ENCODE measurements at places on chromosomes 6 and 20.

DNA sequence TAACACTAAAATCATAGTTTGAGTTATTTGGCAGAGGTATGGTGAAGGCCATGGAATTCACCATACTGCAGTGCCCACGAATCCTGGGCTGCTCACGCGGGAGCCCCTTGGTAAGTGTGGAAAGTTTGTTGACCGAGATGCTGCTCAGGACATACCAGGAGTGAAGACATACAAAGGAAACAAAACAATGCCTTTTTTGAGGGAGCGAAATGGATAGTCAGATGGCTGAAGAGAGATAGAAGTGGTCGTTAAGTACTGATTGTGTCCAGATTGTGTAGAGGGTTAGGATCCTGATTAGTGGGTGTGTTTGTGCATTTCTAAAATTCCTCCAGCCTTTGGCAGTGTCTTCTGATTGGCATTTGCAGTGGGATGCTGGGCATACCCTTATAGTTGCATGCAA, 83.0 kb downstream of the SOBP start:
- no peak for DNase-seq

DNA sequence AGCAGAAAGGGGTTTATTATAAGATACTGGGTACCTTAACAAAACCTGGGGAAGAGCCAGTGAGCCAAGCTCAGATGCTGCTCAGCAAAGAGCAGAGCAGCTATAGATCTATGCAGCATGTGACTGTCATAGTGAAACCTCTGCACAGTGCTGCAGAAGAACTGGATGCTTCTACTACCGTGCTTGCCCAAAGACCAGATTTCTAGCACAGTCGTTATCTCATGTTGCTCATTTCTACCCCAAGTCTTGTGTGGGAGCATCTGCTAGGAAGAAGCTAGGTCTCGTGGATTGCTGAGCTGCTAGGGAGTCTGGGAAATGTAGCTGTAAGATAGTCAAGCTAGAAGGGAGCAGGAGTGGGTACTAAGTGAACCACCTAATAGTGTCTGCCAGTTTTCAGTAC, 31.7 kb upstream of the GNRH2 start:
- no peak for DNase-seq

DNA sequence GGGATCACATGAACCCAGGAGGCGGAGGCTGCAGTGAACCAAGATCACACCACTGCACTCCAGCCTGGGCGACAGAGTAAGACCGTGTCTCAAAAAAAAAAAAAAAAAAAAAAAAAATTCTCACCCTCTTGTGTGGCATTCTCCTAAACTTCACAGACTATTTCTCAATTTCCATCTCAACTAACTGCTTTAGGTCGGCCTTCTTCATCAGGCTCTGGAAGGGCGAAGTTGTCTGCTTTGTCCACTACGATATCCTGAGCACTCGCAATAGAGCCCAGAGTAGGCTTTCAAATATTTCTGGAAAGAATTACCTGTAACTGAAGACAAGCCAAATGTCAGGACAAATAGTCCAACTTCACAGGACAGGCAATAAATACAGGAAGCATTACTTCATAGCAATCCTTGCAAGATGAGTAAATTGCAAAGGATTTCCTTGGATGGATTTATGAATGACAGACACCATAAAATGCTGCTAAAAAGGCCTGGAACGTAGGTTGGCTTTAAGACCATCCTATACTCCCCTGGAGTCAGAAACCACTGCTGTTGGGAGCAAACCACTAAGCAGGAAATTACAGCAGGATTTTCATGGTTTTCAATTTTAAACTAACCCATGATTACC, 116.3 kb upstream of the SLC2A12 start:
- DNase-seq: no peak

DNA sequence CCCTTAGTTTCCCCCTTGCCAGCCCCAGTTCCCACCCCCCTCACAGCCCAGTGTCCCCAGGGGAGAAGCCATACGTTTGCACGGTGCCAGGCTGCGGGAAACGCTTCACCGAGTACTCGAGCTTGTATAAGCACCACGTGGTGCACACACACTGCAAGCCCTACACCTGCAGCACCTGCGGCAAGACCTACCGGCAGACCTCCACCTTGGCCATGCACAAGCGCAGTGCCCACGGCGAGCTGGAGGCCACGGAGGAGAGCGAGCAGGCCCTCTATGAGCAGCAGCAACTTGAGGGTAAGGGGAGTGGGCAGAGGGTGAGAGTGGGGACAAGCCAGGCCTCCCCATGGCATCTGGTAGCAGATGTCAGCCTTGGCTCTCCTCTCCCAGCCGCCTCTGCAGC, 5.1 kb upstream of the DEF6 start:
- no peak for DNase-seq

DNA sequence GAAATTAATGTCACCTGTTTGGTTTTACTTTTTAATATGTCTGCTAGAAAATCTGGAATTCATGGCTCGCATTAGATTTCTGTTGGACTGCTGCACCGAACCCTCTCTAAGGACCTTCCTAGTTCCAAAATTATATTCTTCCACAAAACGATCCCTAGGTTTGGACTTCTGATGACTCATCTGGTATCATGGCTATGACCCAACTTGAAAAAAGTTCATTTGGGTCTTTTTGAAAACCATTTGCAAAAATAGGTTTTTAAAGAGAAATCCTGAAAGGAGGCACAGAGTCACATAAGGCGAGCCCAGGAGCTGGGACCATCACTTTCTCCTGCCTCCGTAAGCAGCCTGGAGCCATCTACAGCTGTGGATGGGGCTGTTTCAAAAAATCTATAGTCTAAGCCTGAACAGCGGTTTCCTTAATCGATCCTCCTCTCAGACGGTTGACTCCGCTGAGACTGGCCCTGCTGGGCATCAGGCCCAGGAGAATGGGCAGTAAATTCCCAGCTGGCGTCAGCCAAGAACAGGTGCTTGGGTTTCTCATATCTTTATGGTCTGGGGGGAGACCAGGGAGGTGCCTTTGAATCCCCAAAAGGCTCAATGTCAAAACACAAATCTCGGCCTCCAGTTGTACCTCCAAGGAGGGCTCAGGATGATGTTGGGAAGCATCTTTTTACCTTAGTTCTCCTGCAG, 44.6 kb downstream of the SLC24A3 start:
- no peak for DNase-seq

DNA sequence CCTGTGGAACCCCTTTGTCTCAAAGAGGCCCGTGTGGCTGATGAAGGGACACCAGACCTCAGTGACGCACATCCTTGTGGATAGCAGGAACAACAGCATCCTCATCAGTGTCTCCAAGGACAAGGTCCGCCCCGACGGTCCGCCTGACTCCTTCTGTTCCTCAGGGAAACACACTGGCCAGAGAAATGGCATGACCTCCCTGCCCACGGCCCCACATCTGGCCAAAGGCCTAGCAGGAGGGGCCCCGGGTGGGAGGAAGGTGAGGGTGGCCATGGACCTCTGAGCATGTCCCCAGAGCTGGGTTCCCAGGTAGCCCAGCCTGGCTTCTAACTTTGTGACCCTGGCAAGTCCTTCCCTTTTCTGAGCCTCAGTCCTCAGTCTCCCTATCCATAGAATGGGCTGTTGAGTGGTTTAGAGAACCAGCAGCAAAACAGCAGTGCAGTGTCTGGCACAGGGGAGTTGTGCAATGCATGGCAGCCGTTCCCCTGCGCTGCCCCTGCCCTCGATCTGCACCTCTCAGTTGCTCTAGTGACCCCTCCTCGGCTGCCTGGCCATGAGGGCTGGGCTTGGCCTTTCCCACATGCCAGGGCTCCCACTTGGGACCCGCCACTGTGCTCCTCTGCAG, 48.3 kb downstream of the EFCAB8 start:
- no peak for DNase-seq

GRCh38 chr6:87395431-87395830, 12.3 kb upstream of the CFAP206 start:
- DNase-seq: no peak

DNA sequence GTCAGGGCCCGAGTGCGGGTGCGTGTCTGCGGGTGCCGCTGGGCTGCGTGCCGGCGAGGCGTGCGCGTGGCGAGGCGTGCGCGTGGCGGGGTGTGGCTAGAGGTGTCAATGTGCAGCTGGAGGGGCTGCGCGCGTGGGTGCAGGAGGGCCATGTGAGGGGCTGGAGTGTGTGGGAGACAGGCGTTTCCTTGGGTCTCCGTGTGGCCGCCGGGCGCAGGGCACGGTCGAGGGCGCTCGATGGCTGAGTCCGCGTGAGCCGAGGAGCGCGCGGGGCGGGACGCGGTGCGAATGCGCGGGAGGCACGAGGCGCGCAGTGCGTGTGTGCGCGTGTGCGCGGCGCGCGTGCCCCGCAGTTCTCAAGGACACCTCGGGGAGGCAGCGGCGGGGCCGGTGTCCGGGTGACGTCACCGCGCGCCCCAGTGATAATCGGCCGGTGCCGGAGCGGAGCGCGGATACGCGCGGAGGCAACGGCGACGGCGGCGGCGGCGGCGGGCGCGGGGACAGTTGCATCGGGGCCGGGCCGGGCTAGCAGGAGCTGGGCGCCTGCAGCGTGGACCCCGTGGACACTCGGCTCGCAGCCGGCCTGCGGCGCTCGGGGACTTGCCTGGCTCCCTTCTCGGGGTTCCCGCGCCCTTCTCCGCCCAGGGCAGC, 38.7 kb downstream of the YTHDF1 start:
- DNase-seq: no peak

- DNase-seq: peak; percentile 88
Observed at GRCh38 chr6:137698636-137699030, 168.4 kb upstream of the TNFAIP3 start.

DNA sequence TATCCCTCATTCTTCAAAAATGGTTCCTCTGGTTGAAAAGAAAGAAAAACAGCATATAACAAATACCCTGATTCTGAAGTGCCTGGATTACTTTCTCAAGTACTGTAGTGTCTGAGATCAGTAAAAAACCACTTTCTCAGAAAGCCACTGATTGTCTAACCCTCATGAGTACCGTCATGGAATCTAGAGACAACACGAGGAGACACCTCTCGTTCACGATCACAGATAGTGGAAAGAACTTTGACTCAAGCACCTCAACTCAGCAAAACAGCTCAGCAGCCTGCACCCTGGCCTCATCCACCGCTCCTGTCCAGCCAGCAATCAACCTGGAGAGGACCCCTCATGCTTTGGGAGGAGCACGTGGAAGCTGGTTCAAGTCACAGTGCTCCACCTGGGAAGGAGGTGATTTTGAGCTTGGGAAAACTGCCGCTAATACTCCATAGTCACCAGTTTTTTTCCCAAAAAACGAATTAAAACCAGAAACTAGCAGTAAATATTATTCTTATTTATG, 1.0 kb downstream of the SCML4 start:
- DNase-seq: no peak

DNA sequence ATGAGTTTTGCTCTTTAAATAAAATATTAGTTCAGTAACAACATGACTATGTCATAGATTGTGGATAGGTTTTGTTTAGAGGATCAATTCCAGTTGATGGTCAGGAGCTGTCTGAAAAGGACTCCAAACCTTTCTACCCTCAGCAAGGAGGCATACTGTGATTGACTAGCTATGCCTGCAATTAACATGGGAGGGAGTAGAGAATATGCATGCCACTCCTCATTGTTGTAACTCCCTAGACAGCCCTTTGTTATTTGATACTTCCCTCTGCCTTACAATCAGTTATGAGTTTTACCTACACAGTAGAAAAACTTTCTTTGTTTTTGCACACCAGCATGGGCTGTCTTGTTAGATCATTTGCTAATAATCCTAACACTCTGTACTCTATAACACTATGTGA, 1418.5 kb downstream of the KHDRBS2 start:
- no peak for DNase-seq

DNA sequence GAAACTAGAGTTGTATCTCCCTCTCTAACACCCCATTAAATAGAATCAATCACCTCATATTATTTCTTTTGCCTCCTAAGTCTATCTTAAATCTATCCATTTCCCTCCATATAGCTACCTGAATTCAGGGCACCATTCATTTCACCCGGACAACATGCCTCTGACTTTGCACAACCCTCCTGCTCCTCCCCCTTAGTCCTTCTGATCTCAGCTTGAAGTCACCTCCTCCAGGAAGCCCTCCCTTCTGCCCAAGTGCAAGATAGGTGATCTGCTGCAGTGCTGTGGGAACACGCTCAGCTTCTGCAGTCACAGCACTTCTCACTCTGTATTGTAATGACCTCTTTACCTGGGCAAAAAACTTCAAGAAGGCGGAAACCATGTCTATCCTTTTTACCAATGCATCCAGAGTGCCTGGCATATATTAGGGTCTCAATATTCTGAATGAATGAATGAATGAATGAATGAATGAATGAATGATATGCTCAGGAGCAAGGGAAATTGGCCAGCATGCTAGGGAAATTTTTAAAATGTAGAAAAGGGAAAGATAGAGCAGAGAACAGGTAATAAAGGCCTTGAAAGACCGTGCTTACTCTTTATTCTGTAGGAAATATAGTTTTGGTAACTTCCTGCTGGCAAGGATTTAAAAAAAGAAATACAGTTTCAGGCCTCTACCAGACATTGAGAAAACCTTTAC, 41.7 kb downstream of the MBOAT1 start:
- DNase-seq: no peak

DNA sequence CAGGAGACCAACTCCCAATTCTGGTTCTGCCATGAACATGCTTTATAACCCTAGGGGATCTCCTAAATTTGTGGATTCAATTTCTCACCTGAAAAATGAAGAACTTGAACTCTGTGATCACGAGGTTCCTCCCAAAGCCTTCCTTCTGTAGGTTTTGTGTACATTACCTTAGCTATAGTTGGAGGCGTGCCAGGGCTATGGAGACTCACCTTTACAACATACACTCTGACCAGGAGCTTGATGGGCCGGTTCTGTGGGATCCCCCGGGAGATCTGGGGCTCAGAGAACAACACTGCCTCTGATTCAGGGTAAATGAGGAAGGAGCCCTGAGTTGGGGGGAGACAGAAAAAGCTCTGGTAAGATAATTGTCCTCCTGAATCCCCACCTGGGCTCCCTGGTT, 34.1 kb downstream of the ERGIC3 start:
- DNase-seq: no peak

- no peak for DNase-seq
Observed at GRCh38 chr20:13305284-13305683, 84.2 kb downstream of the ISM1 start.

DNA sequence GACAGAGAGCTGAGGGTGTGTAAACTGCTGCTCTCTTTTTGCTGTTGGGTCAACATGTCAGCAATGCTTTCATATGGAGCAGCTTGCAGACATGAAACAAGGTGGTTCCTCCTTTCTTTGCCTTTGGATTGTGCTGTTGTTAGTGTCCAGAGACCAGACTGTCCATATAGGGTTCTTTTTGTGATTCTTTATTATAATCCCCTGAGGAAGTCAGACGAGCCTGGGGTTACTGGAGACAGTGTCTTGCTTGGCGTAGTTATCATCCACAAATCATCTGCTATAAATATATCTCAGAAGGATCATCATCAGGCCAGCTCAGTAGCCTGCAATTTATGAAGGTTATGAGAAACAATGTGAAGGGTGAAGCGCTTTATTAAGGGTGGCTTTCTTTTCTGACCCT, 2.3 kb upstream of the ADGRB3 start:
- DNase-seq: no peak

- no peak for DNase-seq
Observed at GRCh38 chr6:107756660-107757355, 67.3 kb downstream of the SCML4 start.

DNA sequence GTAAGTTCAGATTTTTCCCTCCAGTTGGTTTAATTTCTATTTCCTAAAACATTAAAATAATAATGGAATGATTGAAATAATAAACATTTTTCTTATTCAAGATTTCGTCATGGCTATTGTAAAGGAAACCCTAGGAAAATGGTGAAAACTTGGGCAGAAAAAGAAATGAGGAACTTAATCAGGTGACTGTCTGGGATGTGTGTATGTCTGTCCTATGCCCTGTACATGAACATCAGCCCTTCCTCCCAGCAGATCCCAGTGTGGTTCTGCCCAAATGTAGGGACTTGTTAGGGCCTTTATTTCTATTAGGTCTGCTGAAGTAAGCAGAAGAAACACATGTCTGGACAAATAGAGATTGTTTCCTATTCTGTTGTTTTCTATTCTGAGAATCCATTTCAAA, 13.1 kb downstream of the RIOK1 start:
- peak; percentile 6 for DNase-seq

GRCh38 chr6:45959534-45960145, 56.0 kb downstream of the CLIC5 start:
- DNase-seq: no peak

Data from CD14-positive monocyte (primary cell).